ENCODE measurements at places on chromosomes 2 and 18.
A peak's percentile ranks its signal among the peaks of the same experiment; 100 is the strongest.

DNA sequence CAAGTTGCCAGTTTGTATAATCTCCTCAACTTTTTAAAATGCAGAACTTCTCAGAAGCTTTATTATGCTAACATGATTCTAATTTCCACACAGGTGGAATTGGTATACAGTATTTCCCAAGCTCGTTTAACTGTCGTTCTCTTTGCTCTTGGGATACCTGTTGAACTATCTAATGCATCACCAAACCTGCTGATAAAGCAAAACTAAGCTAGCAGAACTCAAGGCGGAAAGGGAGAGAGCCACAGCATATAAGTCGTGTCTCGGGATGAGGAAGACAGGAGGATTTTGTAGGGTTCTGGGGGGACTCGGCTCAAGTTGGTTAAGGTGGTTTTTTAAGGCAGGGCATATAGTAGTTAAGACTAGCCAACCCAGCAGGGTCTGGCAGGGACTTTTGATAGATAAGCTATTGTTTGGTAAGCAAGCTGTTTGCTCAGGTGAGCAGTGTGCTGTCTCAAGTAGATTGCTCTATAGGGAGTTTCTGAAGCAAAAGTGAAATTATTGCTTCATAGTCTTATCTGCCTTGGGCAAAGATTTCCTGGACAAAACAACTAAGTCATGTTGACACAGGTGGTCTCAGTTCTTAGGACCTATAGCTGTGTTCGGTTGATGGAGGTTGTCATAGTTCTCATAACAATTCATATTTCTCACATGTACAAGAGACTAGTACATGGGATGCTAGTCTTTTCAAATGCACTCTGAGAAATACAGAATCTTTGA lies 28.2 kb upstream of the CHRNA1 start:
- no peak for DNase-seq

DNA sequence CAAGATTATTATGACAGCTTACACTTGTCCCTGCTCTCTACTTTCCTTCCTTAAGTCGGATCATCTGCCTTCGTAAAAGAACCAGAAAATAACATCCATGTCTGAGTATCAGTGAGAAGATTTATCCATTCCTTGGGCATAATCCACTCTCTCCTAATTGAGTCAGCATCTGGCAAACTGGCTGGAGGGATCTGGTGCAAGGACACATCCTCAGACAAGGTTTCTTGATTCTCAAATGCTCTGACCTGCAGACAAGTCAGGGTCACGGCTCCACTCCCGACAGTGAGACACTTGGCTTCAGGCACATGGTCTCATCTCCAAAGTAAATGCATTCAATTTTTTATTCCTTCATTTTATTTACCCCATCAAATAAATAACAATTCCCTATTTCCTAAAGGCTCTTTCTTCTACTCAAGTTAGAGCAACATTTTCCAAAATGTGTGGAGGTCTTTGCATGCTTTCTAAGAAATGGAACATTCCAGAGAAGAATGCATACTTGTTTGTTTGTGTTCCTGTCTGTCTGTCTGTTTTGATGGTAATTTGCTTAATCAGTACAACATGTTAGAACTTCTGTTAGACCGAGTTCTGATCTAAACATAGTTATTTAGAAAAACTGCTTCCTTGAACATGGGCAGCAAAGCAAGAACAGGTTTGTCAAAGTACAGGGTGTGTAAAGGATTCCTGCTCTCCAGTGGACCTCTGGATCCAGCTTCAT lies 246.9 kb downstream of the IRS1 start:
- DNase-seq: no peak

DNA sequence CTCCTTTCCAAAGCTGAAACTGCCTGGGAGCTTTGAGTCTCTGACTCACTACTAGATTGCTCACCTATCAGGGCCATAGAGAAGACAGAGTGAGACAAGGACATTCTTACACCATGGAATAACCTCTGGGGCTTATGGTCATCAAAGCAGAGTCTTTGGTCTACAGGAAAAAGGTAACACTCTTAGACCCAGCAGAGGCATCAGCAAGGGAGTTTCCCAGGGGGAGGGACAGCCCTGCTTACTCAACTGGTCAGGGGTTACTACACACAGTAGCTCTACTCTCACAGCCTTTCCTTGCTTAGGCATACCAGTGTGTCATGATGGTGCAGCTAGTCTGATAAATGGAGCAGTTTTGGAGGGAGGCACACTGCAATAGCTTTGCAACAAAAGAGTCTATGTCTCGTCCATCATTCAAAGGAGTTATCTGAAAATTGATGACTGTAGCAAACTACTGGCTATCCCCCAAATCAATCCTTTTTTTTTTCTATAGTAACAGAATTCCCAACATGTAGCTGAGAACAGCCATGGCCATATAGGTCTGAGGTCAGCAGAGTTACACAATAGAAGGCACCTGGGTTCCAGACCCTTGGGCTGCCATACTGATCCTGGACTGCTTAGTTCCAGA lies 22.4 kb upstream of the CD28 start:
- no peak for DNase-seq

DNA sequence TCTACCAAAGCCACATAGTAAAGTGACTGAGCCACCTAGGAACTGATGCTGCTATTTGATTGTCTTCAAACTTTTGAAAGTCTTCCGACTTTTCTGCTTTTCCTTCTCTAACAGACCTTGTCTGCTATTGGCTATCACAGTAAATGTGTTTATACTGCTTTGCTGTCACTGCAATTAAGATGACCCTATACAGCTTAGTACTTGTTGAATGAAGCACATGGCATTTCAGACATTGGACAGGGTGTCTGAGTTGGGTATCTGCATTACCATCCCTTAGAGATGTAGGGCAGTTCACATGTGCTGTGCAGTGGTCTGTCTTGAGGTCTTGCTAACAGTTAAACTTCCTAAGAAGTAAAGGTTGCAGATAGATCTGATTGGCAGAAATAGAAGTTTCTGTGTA lies 3.6 kb downstream of the WDR43 start:
- no peak for DNase-seq

GRCh38 chr2:79025421-79025820 lies at the start of gene REG3G:
REG3G (plus strand) TSS chr2:79025702; CDS start chr2:79026094, 392 bp downstream.
- no peak for DNase-seq

DNA sequence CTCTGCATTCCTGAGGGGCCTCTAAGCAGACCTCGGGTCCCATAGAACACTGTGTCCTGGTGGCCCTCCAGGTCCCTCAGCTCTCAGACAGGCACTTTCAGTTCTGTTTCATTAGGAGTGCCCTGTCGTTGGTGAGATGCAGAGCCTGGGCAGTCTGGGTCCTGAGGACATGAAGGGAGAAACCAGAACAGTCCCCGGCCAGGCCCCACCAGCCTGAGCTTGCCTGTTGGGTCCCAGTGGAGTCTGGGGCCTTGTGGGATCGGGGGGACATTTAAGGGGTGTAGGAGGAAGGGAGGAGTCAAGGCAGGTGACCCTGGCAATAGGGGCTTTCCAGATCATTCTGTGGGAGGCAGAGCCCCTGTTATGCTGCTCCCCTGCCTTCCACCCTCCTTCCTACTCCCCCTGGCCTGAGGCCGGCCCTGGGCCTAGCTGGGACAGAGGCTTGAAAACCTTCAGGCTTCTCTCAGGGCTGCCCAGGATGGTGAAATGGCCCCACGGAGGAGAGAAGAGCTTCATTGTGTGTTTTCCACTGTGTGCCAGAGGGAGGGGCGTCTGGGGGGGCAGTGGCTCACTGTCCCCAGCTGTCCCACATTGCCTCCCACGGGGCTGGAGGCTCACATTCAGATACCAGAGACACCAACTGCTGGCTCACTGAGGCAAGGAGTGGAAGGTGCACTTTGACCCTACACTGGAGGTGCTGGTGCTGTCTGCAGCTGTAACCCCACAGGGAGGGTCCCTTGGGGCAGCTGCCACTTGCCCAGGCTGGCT lies 26.6 kb upstream of the CATIP start:
- DNase-seq: no peak

GRCh38 chr18:47560723-47561715 lies 309.6 kb upstream of the SKOR2 start:
- DNase-seq: no peak

- DNase-seq: no peak
Measured at GRCh38 chr2:110216199-110216598, 3.9 kb upstream of the MTLN start.

DNA sequence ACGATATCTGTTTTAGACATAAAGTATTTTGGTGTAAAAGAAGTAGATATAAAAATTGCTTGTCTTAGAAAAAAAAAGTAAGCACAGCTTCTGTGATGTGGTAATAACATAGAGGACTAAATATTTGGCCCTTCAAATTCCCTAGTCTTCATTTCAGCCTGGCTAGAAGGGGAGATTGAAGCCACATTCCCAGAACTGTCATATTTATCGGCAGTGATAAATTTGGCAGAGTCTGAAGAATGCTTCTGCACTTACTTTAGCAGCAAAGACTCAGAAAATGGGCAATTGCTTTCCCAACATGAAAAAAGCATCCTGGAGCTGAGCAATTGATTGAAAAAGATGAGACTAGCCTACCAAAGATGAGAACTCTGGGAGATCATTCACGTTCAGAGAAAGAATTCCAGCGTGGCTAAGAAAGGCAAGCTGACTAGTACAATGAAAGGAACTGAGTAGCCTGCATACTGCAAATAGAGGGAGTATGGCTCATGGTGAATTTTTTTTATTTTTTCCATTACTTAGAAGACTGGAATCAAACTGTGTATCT lies 278.7 kb upstream of the KLHL29 start:
- DNase-seq: no peak

DNA sequence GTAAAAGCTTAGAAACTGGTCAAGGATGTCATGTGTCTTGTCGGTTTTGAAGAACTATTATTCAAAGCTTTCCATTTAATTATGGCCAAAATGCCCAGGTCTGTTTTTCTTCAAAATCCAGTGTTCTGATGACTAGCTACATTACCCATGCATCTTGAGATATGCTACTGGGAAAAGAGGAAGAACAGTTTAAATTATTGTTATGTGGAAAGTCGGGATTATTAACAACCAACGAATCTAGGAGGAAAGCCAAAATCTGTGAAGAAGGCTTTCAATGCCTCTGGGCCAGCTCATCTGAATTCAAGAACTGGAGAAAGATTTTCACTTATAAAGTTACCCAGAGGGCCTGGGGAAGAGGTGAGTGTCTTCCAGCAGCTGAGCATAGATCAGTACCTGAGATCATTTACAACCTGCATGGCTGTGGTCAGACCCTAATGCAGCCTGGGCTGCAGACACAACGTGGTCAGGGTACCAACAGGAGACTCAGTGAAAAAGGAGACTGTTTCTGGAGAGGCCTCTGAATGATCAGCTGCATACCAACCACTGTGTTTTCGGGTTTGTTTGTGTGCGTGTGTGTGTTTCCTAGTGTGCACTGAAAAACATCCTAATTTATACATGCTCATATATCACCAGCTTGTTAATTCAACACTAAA lies 308.5 kb downstream of the NRXN1 start:
- DNase-seq: no peak

DNA sequence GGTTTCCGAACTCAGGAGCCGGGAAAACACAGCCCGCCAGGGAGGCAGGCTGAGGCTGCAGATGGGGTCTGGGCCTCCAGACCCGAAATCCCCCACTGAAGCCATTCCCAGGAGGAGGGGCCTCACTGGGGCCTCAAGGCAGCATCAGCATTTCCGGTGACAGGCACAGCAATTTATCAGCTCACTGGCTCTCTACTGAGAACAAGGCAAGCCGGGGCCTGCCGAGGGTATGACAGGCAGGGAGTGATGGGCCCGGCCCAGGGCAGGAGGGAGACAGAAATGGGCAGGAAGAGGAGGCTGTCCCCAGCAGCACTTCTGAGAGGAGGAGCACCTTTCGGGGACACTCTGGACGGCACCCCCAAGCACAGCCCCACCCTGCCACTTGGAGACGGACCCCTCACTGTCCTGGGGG lies 12.5 kb downstream of the SDC1 start:
- DNase-seq: peak; percentile 80

- peak; percentile 52 for DNase-seq
Measured at GRCh38 chr2:71453404-71454220, at the start of gene DYSF. DYSF (plus strand) TSS chr2:71453561.

DNA sequence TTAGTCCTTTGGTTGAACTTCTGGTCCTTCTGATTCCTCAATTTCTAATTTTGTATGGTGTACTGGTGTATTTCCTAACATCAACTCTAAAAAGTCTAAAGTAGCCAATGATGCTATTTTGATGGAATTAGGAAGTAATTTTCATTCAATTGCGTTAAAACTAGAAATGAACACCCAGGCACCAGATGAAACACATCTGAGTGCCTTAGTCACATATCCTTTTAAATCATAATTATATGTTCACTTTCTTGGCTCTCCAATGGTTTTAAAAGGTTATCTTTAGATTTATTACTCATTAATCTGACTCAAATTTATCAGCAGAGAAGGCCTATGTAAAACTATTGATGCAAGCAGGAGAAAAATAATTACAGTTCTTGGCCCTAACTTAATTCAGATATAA lies 119.7 kb downstream of the GAREM1 start:
- DNase-seq: no peak

GRCh38 chr2:100365434-100365833 lies 43.1 kb upstream of the LONRF2 start:
- no peak for DNase-seq

- no peak for DNase-seq
Measured at GRCh38 chr2:184875212-184875611, 276.9 kb downstream of the ZNF804A start.

GRCh38 chr2:50885948-50886347 lies 146.0 kb downstream of the NRXN1 start:
- peak; percentile 28 for DNase-seq

DNA sequence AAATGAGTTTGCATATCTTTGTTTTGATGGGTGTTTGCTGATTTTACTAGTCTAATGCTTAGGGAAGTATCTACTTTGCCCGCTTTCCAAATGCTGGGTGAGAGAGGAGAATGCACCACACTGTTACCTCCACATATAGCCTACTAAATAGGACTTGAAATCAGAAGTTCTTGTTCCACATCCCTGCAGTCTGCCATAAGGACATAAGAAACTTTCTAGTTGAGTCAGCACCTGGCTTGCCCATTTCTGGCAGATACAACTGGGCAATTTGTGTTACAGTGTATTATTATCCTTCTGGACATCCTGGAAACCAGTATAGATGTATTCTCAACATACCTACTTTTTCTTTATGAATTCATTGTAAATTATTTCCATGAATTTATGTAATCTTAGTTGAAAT lies 29.5 kb downstream of the ANXA4 start:
- DNase-seq: no peak

DNA sequence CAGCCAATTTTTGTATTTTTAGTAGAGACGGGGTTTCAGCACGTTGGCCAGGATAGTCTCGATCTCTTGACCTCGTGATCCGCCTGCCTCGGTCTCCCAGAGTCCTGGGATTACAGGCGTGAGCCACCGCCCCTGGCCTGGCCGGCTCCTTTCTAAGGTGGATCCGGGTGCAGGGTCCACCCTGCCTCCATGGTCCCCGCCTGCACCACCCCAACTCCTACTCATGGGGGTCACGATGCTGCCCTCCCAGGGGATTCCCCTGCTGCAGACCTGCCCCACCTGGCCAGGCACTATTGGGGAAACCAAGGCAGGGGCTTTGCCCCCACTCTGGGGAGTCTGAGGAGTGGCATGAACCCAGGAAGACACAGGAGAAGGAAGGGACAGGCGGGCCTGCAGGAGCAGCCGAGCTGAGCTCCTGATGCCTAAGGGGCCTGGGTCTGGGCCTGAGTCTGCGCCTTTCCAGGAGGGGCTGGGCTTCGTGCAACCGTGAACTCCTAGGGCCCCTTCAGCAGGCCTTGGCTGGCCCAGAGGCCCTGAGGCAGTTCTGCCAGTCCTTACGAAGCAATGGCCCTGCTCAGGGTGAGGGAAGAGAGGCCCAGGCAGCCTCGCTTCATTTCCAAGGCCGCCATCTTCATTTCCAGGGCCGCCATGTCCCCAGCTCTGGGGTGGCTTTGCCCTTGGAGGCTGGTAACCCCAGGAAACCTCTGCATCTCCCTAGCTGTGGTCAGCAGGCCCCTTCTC lies 67.2 kb upstream of the SMAD7 start:
- no peak for DNase-seq

All from NCI-H510A treated with DMSO at 0.1 percent for 48 hours (cell line).